EH (cell line): ENCODE measurements at places on chromosomes 1 and 21.

GRCh38 chr1:238950784-238951183, 435.6 kb upstream of the CHRM3 start:
- no peak for DNase-seq

GRCh38 chr1:183571678-183572268, 18.5 kb downstream of the NCF2 start:
- DNase-seq, result peak; percentile 83

- DNase-seq, result peak; percentile 79
Measured at GRCh38 chr1:26996024-26996423, 2.5 kb downstream of the TRNP1 start.

DNA sequence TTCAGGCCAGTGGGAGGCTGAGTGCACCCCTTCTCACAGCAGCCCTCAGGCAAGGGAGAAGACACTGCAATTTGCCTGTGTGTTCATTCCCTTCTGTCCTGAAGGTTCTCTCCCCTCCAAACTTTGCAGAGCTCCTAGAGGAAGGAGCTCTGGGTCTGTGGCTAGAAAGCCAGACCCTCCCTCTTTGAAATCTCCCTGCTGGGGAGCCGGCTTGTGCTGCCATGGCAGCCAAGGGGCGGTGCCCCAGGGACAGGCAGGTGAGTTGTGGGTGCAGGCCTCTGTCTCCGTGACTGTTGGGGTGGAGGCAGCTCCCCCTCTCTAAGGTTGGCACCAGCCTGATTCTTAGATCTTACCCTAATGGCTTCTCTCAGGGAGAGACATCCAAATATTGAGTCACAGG, 53.0 kb downstream of the OLFML2B start:
- no peak for DNase-seq

GRCh38 chr21:41048623-41049022, 119.3 kb upstream of the BACE2 start:
- DNase-seq, result no peak

DNA sequence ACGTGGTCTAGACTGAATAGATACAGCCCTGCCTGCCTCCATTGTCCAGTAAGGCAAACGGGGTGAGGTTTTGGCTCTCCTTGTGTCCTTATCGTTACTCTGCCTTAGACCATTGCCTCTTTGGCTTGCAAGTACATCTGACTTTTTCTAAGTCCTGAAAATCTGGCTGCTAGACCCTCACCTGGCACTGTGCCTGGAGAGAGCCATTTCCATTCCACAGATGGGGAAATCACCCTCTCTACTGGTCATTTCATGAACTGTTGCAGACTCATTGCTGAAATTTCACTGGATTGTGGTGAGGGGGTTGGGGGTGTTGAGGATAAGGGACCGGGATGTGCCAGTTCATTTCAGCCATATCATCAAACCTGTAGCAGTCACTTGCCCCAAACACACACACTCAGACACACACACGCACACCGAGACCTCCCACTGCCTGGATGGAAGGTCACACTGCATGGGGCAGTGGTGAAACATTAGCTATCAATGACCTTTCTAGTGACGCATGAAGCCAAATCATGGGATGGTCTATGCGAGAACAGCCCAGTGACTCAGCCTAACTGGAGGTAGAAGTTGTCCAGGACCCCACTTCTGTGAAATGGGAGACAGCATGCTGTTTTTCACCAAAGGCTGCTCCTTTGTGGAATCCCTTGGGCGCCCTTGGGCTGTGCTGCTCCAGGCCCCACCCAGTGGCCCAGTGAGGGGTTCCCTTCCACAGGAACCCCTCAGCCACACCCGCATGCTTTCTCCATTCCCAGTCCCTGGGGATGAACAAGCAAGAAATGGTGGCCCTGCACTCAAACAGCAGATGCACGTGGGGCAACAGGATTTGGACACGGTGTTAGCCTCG, 34.9 kb upstream of the VASH2 start:
- peak; percentile 16 for DNase-seq

GRCh38 chr1:54315099-54315498, 91.1 kb downstream of the SSBP3 start:
- DNase-seq, result no peak

- DNase-seq, result peak; percentile 58
Measured at GRCh38 chr1:229117664-229118300, 153.1 kb upstream of the RAB4A start.

DNA sequence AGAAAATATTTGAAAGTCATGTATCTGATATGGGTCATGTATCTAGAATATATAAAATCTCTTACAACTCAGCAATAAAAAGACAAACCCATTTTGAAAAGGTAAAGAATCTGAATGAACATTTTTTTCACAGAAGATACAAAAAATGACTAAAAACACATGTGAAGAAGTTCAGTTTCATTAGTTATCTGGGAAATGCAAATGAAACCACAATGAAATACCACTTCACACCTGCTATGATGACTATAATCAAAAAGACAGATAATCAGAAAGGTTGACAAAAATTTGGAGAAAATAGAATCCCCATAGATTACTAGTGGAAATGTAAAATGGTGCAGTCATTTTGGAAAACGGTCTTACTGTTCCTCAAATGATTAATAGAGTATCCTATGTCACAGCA, 631.0 kb downstream of the MRPL39 start:
- DNase-seq, result no peak

- no peak for DNase-seq
Measured at GRCh38 chr1:98280049-98280448, 359.2 kb upstream of the DPYD start.

GRCh38 chr1:38789498-38790169, 69.9 kb downstream of the RRAGC start:
- DNase-seq, result no peak

DNA sequence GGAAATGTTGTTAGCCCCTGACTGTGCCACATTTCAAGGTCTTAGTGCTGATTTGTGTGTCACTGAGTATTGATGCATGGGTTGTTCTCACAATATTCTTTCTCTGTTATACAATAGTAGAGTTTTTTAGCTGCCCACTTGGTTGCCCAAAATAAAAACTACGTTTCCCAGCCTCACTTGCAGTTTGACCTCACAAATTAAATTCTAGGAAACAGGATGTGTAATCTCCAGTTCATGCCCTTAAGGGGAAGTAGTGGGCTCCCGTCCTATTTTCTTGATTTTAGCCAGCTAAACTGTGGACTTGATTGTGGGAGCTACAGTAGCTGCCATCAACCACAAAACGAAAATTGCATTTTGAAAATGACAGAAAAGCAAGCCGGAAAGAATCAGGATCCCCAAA, 27.3 kb upstream of the LAMC1 start:
- DNase-seq, result no peak

DNA sequence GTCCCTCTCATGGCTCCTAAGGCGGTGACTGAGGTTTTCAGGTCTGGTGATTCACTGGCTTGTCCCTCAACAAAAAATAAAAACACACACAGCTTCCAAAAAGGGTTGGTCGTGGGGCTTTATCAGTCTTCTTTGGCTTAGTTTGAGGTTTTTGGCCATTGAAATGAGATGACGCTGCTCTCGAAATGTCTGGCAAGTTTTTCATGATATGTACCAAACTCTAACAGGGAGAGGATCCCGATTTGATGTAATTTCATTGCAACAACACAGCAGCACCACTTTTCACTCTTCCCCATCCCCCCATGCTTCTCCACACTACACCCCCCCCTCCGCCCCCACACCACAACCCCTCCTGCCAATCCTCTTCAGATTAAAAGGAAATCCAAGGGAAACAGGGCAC, 187.1 kb upstream of the NFIA start:
- no peak for DNase-seq

GRCh38 chr21:14073615-14074014, 137.1 kb downstream of the LIPI start:
- DNase-seq, result no peak

- no peak for DNase-seq
Measured at GRCh38 chr1:202934755-202935154, 7.7 kb upstream of the KLHL12 start.

- no peak for DNase-seq
Measured at GRCh38 chr1:117709249-117709691, 103.4 kb downstream of the TENT5C start.

DNA sequence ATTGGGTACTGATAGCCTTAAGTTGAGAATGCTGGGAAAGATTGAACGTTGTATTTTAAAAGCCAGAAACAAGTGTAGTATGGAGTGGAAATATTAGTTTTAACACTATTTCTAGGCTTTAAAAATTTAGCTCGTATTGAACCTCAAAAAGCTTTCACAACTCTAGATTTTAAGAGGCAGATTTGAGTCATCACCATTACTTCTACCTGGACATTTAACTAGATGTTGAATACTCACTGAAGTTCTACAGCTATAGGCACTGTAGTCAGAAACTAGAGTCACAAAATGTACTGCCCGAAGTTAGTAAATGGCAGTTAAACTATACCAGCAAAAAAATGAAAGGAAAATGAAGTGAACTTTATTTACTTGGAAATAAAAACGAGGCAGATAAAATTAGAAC, 96.5 kb downstream of the NEK7 start:
- no peak for DNase-seq

DNA sequence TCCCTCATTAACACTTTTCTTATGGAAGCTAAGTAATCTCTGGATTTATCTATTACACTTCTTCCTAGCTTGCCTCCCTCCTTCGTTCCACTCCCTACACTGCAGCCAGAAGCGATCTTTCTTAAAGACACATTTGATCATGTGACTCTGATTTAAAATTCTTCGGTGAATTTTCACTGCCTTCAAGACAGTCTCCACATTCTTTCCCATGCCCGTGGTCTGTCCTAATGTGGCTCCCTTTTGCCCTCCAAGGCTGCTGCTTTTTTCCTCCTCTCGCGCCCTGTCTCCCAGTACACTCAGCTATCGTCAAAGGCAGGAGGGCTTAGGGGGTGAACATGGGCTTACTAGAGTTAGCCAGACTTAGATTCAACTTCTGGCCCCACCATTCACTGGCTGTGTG, 64.4 kb downstream of the SDCCAG8 start:
- DNase-seq, result peak; percentile 14

- no peak for DNase-seq
Measured at GRCh38 chr1:229011022-229011421, 259.9 kb upstream of the RAB4A start.

DNA sequence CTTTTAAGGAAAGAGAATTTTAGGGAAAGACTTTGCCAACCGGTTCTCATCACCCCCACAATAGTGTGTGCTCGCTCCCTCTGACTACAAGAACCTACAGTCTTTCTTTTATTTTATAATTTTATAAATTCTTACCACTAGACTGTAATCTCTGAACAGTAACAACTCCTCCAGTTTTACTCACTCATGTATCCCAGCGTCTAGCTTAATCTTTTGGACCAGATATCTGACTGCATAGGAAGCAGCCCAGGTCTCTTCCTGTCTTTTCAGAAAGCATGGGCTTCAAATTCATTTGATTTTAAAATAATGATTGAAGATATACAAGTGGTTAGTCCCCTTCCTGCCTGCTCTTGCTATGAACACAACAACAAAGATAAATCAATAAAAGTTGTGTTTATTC, 19.0 kb upstream of the DUSP10 start:
- DNase-seq, result no peak

- peak; percentile 19 for DNase-seq
Measured at GRCh38 chr21:17730782-17731181, 88.4 kb downstream of the C21orf91 start.

- peak; percentile 74 for DNase-seq
Measured at GRCh38 chr1:231885209-231885854, 258.7 kb downstream of the DISC1 start.

DNA sequence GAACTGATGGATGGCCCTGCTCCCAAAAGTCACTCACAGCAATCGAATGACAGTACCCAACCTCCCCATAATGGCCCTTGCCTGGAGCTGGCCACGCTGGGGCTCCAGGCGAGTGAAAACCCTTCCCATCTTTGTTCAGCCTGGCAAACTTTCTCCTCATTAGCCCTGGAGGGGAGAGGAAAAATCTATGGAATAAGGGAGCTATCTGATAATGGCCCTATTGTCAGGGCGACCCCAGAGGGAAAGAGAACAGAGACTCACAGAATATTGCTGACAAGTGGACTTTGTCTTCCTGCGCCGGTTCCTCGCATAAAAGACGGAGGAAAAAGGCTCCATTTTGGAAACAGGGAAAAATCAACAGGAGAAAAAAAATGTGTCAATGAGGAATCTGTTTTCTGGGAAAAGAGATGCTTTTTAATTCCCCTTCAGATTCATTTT, 13.0 kb upstream of the ARHGEF16 start:
- DNase-seq, result no peak

DNA sequence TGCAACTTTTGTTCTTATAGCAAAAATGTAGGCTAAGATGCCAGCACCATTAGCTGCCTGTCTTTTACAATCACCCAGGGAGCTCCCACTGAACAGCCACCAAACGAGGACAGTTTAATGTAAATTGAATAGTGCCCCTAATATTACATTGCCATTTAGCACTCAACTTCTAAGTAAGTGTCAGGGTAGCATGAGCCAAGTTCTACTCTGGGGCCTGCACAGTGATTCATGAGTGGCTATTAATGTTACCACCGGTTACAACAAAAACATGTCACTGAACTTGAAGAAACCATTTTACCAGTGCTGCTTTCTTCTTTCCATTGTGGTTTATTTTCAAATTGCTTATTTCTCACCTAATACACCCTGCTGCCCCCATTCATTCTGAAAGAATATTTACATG, 295.6 kb upstream of the RRP15 start:
- no peak for DNase-seq

GRCh38 chr1:233102341-233102740, 151.9 kb downstream of the NTPCR start:
- no peak for DNase-seq

GRCh38 chr1:22321917-22322316, 129.7 kb upstream of the ZBTB40 start:
- DNase-seq, result no peak

- peak; percentile 82 for DNase-seq
Measured at GRCh38 chr1:66350001-66350547, 183.9 kb upstream of the SGIP1 start.

DNA sequence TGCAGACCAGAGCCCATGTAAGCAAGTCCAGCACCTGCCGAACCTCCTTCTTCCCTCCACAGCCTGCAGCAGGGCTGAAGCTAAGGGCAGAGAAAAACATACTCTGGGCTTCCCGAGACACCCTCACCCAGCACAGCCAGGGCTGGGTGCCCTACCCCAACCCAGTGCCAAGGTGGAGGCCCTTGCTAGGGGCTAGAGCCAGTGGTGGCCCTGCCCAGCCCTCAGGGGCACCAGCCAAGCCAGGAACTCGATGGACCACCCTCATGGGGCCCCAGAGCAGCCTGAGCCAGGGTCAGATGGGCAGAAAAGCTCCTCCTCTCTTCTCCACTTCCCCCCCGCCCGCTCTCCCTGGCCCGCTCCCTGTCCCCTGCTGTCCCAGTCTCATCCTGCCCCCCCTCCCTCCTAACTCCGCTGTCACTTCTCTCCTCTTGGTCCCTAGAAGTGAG, 15.9 kb downstream of the TNFRSF25 start:
- DNase-seq, result no peak

GRCh38 chr1:197924516-197925123, 7.4 kb downstream of the LHX9 start:
- peak; percentile 74 for DNase-seq

GRCh38 chr1:198909973-198910372, 271.1 kb downstream of the PTPRC start:
- peak; percentile 65 for DNase-seq

DNA sequence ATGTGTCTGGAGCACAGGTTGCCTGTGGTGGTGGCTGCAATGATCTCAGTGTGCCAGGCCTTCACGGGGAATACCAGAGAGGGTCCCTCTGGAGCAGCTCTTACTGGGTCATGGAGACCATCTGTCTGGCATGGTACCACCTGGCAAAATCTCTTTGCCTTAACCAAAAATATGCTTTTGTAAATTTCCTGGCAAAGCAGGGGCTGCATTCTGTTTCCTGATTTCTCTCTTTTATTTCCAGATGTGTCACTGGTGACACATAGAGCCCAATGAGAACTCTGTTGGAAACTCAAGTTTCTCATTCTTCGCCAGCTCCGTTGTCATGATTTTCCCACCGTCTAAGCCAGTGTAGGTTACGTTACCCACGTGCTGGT, 136.5 kb downstream of the FGGY start:
- peak; percentile 74 for DNase-seq

GRCh38 chr1:220922951-220923350, 43.7 kb downstream of the HLX start:
- no peak for DNase-seq
